ENCODE measurements at places on chromosomes 5 and 9.
A peak's percentile ranks its signal among the peaks of the same experiment; 100 is the strongest.

GRCh38 chr5:65482296-65482735 lies 596 bp upstream of the ADAMTS6 start:
- no peak for DNase-seq

- DNase-seq = no peak
These were observed 48.6 kb downstream of the UGCG start for GRCh38 chr9:111945216-111945615.

- no peak for DNase-seq
These were observed 61.1 kb downstream of the OXCT1 start for GRCh38 chr5:41809128-41809527.

DNA sequence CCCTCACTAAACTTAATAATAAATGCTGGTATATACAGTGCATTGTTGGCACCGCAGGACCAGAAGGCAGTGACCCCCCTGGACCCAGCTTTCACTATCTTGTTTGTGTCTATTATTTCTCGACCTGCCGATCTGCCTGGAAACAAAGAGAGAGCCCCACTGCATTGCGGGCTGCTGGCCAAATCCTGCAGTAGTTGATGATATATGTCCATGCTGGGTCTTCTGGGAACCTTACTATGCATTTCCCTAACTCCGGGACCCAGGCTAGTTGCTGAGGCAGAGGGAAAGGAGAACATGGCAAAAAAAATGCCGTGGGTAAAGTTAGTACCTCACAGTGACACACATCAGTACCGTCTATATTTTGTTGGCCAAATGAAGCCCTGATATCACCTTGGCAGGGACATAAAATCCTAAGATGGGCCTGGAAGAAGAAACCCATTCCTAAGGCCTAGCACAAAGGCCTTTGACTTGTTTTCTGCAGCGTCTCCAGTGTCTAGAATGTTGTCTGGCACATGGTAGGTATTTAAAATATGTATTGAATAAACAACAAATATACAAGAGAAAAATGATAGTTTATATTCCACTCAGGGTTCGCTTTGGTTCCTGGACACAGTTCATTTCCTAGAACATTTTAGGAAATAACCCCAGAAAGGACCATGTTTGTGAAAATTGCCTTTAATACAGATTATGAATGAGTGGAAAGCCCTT lies 46.1 kb downstream of the NMUR2 start:
- no peak for DNase-seq

DNA sequence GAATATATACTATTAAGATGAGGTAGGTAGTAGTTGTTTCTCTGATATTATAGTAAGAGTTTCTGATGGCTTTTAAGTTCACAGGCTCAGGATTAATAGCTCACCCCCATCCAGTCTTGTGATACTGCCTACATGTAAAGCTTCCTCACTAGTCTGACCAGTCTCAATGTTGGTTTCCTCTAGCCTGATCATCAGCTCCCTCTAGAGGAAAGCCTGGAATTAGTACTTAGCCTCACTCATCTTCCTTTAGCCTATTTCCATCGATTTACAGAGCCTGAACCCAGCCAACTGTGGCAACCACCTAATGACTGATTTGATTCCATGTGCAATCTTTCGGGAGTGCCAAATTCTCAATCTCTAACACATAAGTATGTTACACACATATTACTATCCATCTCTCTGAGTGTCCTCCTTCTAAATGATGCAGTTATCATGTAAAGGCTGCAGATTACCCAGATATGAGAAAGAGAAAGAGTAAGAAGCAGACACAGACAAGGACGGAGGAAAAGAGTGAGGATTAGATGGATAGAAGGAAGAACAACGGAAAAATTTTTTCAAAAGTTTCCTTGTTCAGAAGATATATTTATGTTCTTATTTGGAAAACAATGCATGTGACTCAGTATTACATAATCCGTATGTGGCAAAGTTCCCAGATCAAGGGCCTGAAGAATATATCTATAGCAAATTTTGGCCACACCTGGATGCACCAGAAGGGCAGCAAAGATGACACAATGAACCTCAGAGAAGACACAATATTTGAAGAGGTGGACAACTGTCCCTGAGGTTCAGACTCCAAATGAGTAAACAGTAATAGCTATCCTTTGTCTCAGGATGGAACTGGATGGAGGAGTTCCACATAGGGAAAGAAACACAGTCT lies 333.7 kb downstream of the ELAVL2 start:
- peak; percentile 5 for DNase-seq

DNA sequence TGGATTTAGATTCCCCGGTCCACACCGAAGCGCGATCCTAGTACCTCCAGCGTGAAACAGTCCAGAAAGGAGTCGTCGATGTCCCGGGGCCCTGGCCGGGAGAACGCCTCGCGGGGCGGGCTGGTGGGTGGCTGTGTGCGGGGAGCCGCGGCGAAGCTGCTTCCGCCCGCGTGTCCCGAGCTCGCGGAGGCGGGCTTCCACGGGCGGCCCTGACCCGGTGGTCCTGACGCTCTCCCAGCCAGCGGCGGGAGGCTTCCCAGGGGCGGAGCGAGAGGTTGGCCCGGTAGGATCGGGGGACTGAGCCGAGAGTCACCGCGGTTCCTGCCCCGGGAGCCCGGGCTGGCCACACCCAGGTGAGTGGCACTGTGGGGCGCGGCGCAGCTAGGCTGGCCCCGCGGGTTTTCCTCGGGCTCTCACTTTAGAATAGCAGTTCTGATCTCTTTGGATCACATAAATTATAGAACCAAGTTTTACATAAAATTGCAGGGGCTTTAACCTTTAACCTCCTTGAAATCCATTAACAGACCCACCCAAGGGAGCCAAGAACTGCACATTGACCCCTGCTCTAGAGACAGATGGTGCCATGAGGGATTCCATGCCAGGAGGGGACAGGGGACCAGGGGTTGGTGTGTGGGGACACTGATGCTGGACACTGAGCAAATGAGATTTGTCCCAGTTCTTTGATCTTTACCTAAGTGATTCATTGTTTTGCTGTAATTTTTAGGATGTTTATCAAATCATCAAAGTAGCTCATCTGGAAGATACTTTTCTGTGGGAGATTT lies 29.2 kb upstream of the IL31RA start:
- no peak for DNase-seq

All from NCI-H2081 treated with DMSO at 0.1 percent for 48 hours (cell line).